ENCODE measurements at places on chromosomes 11 and 22.

- no peak for DNase-seq
Measured at GRCh38 chr11:115194802-115195110, 309.5 kb downstream of the CADM1 start.

DNA sequence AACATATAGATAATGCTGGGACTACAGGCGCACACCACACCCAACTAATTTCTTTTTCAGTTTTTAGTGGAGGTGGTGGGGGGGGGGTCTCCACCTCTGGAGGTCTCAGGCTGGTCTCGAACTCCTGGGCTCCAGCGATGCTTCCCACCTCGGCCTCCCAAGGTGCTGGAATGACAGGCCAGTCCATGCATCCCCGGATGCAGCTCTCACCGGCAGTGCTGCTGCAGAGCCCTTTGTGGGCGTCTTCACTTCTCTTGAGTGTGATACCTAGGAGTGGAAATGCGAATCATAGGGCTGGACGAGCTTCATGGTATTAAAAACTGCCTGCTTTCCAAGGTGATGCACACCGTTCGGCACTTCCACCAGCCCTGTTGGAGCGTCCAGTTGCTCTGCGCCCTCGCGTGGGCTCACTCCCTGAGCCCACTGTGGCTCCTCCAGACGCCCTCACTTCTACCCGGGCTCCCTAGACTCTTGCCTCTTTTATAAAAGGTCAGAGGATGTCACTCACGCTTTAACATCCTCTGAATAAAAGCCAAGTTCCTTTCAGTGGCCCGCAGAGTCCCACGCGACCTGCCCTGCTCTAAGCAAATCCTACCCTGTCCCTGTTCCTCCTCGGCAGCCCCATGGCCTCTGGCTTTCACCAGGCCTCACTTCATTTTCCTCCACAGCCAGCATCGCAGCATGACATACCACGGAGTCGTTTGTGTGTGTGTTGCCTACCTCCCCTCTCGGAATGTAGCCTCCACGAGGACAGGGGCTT lies 837 bp upstream of the BID start:
- no peak for DNase-seq

GRCh38 chr11:36365907-36366306 lies 69.8 kb downstream of the PRR5L start:
- no peak for DNase-seq

- no peak for DNase-seq
Measured at GRCh38 chr11:20089796-20090653, 70.2 kb downstream of the DBX1 start.

DNA sequence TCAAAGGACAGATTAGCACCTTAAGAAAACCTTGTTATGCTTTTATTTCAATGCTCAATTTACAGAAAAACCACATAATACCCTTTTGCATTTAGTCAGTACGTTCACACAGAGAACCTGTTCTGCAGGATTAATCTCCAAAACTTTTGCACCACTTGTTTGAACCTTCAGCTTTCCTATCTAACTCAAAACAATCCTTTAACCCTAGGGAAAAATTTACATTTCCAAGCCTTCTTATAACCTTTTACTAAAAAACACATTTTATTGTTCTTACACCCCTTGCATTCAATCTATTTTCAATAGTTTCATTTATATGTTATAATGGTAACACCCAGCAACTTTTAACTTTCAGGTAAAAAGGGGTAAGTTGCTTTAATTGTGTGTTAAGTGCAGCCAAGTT lies 952.5 kb upstream of the CNTN5 start:
- DNase-seq: no peak

GRCh38 chr11:127648583-127648982 lies 648.0 kb upstream of the KIRREL3 start:
- DNase-seq: no peak

- peak; percentile 59 for DNase-seq
Measured at GRCh38 chr22:20418211-20418788, 19.3 kb downstream of the SCARF2 start.

GRCh38 chr11:65655570-65656332 lies 7.0 kb downstream of the RELA start:
- no peak for DNase-seq

DNA sequence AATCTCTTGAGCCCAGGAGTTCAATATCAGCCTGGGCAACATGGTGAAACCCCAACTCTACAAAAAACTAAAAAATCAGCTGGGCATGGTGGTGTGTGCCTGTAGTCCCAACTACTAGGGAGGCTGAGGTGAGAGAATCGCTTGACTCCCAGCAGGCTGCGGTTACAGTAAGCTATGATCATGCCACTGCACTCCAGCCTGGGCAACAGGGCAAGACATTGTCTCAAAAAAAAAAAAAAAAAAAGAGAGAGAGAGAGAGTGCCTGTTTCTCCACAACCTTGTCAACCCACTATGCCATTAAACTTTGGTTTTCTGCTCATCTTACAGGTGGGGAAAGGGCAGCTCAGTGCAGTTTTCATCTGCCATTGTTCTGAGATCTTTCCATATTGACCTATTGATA lies 5.1 kb downstream of the FOLR3 start:
- no peak for DNase-seq

DNA sequence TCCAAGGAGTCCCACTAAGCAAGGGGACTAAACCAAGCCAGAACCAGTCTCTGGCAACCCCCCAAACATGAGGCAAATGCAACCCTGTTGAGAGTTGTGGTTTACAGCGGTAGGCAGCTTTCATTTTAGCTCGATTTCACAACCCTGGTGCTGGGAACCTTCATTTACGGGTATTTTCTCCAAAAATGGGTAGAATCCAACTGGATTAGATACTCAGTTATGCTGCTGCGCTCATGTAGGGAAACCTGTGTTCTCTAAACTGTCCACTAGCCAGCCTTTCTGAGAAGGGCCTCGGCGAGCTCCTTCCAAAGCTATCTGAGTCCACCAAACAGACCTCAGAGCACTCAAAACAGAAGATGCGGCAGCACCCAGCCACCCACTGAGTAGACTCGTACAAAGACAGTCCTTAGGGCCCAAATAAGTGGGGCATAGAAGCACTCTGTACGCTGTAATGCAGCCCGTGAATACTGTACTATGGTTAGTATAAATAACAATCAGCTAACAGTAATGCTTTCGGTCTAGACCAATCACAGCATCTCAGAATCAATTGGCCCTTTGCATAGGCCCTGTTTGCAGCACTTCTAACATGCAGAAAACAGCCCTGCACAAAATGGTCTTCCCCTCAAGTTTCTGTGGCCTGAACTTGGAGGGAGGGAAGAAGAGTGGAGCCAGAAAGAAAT lies 104.7 kb downstream of the ETS1 start:
- no peak for DNase-seq

GRCh38 chr11:132185726-132186592 lies 815.5 kb downstream of the NTM start:
- no peak for DNase-seq

GRCh38 chr22:37431366-37431765 lies 4.1 kb upstream of the ELFN2 start:
- no peak for DNase-seq

DNA sequence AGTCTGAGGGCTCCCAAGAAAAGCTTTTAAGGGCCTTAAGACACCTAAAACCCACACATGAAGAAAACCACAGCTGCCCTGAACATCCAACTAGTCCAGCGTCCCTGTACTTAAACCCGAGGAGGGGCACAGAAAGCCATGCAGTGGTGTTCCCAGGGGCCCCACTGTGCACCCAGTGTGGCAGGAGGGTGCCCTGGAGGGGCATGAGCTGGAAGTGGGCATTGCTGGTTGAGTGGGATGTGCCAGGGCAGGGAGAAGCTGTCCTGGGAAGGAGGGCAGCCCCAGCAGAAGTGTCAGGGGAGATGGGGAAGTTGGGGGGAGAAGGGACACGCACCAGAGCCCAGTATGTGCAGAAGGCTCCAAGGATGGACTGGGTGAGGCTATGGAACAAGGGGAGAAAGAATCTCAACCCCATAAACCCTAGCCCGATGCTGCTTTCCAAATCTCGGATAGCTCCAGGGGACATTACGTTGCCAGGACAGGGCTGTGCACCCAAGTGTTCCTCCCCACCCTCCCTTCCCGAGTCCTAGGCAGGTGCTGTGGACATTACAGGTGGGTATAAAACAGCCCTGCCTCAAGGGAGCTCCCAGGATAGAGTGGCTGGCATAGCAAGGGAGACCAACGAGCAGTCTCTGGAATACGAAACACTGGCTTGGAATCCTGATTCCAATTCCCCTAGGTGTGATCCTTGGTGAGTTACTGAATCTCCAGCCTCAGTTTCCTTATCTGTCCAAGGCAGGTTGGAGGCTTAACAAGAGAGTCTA lies 44.2 kb downstream of the SHANK2 start:
- no peak for DNase-seq

DNA sequence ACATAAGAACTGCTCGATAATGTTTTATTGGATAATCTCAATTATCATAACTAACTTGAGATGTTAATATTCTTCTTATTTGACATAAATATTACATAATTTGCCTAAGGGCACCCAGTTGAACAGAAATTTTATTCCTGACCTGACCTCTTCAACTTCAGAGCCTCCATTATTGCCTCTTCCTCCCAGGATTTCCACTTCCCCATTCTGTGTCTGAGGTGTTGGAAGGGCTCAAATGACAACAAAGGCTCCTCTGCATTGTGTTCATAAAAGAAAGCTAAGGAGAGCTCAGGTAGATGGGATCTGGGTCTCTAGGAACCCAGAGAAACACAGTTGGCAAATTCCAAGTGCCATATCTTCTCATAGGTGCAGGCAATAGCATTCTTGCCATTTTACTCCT lies 61.2 kb upstream of the ARHGAP20 start:
- DNase-seq: no peak

- no peak for DNase-seq
Measured at GRCh38 chr22:29088809-29089208, 16.0 kb downstream of the KREMEN1 start.

DNA sequence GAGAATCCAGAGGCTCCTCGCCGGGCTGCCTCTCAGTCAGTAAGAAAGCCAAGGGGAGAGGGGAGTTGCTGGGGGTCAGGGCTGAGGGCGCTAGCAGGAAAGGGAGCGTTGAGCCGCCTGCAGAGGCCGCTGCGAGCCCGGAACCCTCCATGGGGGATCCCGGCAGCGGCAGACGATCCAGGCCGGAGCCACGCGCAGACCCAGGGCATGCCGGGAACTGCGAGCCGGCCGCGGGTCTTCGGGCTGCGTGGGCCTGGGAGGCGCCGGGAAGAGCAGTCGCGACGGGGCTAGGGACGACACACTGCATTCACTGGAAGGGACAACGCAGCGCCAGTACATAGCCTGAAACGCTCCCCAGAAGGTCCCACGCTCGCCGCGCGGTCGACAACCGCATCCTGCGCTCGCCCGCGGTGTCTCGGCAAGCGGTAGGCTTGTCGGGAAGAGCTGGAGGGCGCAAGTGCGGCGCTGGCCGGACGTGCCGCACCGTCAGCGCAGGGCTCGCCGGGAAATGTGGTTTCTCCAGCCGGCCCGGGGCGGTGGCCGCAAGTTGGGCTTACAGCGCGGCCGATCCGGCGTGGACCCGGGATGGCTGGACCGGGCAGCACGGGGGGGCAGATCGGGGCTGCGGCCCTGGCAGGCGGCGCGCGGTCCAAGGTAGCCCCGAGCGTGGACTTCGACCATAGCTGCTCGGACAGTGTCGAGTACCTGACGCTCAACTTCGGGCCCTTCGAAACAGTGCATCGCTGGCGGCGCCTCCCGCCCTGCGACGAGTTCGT lies at the start of gene LZTR1:
LZTR1 (plus strand) TSS at position 511 of the 776 bp plus-strand sequence; CDS start at position 586, 75 bp downstream.
- DNase-seq: peak; percentile 91

GRCh38 chr11:126968915-126969314 lies 31.7 kb downstream of the KIRREL3 start:
- no peak for DNase-seq

GRCh38 chr11:8593935-8594909 lies at the start of gene STK33:
STK33 (minus strand) TSS chr11:8594228; CDS start chr11:8474905, 119,323 bp downstream.
- no peak for DNase-seq

GRCh38 chr22:19637408-19638281 lies 76.7 kb upstream of the SEPTIN5 start:
- DNase-seq: no peak

GRCh38 chr11:17462940-17463339 lies 13.7 kb downstream of the ABCC8 start:
- DNase-seq: no peak

DNA sequence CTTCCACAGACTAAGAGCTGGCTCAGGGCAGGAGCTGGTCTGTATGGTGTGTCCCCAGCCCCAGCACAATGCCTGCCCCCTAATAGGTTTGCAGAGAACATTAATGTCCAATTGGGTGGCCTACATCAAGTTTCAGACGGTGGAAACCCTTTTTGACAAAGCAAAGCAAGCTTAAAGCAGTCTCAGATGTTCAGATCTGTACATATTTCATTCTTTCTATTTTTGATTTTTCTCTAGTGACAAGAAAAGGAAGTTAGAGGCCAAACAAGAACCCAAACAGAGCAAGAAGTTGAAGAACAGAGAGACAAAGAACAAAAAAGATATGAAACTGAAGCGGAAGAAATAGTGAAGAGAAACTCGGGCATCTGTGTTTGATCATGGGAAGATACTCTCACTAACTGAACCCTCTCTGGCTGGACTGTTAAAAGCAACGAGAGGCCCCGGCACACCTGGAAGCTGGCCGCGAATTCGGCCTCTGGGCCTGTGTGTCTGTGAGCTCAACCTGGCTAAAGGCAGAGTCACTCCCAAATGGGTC lies 40.5 kb downstream of the NAT10 start:
- DNase-seq: no peak

DNA sequence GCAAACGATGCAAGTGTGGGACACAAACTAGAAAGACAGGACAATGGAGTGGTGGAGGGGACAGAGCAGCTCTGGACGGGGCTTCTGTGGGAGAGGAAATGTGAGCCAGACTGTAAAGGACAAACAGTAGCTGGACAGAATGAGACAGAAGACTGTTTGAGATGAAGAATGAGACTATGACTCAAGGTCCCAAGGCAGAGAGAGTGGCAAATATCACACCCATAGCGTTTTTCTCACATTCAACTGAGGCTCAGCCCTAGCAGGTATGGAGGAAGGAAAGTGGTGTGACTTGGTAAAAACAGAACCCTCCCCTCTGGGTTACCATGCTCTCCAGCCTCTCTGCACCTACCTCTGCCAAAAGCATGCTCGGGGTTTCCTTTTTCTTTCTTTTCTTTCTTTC lies 96.5 kb downstream of the RPL27A start:
- DNase-seq: no peak

DNA sequence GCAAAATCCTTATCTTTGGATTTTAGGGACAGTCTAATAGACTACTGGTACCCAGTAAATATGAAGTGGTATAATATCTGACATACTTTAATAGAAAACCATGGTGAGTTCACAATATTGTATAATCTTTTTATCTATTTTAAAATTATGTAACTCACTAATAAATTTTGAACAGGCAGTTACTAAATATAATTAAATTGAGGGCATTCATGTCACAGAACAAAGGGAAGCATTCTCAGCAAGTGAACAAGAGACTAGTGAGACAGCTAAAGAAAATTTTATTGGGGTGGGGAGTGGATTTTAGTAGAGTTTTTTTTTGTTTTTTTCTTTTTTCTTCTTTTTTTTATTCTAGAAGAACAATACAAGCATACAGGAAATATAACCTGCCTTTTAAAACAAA lies 55.0 kb downstream of the DNAJC24 start:
- no peak for DNase-seq
